Placental epithelial cell (primary cell): ENCODE measurements at places on chromosomes 5 and 9. TPM values are rescaled to one million over a fixed set of nuclear protein-coding genes. Genes with fewer than 3 reads are reported as not detected.

Gene TMC1
- under 0.01 and 0.79 TPM in 2 replicates for total RNA-seq

Gene VDAC1
- 200 and 344 TPM in 2 replicates for total RNA-seq

Gene CDC25C
- total RNA-seq, result 2.4 and 4.1 TPM in 2 replicates

Gene TXNDC8
- under 0.01 TPM in 1 of 2 replicates, not detected in the other for total RNA-seq

Gene TTC33
- total RNA-seq, result 12.6 and 13.3 TPM in 2 replicates

Gene PCAT7
- not detected in 2 replicates for total RNA-seq

Gene CTXN3
- not detected in 2 replicates for total RNA-seq

Gene SMIM3
- total RNA-seq, result 2.4 and 2.6 TPM in 2 replicates

Gene SLC34A1
- total RNA-seq, result 0.11 and 0.39 TPM in 2 replicates

Gene VLDLR
- 69.5 and 71.7 TPM in 2 replicates for total RNA-seq

Gene TAF11L10
- 0.39 TPM in 1 of 2 replicates, not detected in the other for total RNA-seq

Gene HAVCR2
- total RNA-seq, result 0.22 and 0.79 TPM in 2 replicates

Gene IL13
- total RNA-seq, result not detected in 2 replicates

Gene GCNT1
- 37.3 and 92.3 TPM in 2 replicates for total RNA-seq

Gene SPATA31A3
- total RNA-seq, result not detected in 2 replicates

Gene TAS2R1
- total RNA-seq, result under 0.01 and 0.76 TPM in 2 replicates

Gene DNM1
- total RNA-seq, result 5.6 and 33.4 TPM in 2 replicates

Gene TLX3
- total RNA-seq, result 0.22 TPM in 1 of 2 replicates, not detected in the other

Gene FOXD4L5
- 0.11 TPM in 1 of 2 replicates, not detected in the other for total RNA-seq

Gene SHOC1
- total RNA-seq, result not detected in 2 replicates

Gene LECT2
- total RNA-seq, result not detected in 2 replicates

Gene PAEP
- not detected in 2 replicates for total RNA-seq

Gene GABRP
- 1,966 and 2,414 TPM in 2 replicates for total RNA-seq

Gene FER
- total RNA-seq, result 60.5 and 78.8 TPM in 2 replicates

Gene SLC6A18
- not detected in 2 replicates for total RNA-seq

Gene OR2S2
- total RNA-seq, result not detected in 2 replicates

Gene HTR4
- total RNA-seq, result not detected in 2 replicates

Gene INSL4
- total RNA-seq, result not detected in 2 replicates

Gene IL7R
- total RNA-seq, result 0.39 TPM in 1 of 2 replicates, not detected in the other

Gene EPB41L4B
- 2.0 and 7.1 TPM in 2 replicates for total RNA-seq

Gene PCDHGA7
- 2.8 and 5.5 TPM in 2 replicates for total RNA-seq

Gene ADCY2
- total RNA-seq, result 0.76 and 1.6 TPM in 2 replicates

Gene THOC3
- total RNA-seq, result 23.9 and 29.3 TPM in 2 replicates

Gene CCL28
- total RNA-seq, result 2.0 and 2.2 TPM in 2 replicates

Gene LOX
- 7.9 and 37.3 TPM in 2 replicates for total RNA-seq

Gene KCNV2
- not detected in 2 replicates for total RNA-seq

Gene MZB1
- total RNA-seq, result 0.39 and 0.65 TPM in 2 replicates

Gene RGS14
- total RNA-seq, result 11.5 and 17.3 TPM in 2 replicates

Gene RAB3C
- total RNA-seq, result under 0.01 TPM in 1 of 2 replicates, not detected in the other

Gene PGM5
- 3.9 and 7.5 TPM in 2 replicates for total RNA-seq

Gene NTRK2
- 0.87 and 7.9 TPM in 2 replicates for total RNA-seq

Gene COL23A1
- not detected in 2 replicates for total RNA-seq

Gene TTC23L
- total RNA-seq, result 0.43 and 1.2 TPM in 2 replicates

Gene SH3RF2
- 14.1 and 60.9 TPM in 2 replicates for total RNA-seq

Gene CER1
- total RNA-seq, result not detected in 2 replicates

Gene ZNF879
- total RNA-seq, result 4.4 and 7.5 TPM in 2 replicates

Gene GZMA
- not detected in 2 replicates for total RNA-seq

Gene TRPM3
- 0.39 and 0.43 TPM in 2 replicates for total RNA-seq

Gene IFNB1
- total RNA-seq, result not detected in 2 replicates

Gene SLC36A2
- total RNA-seq, result not detected in 2 replicates

Gene ROR2
- total RNA-seq, result 21.6 and 25.7 TPM in 2 replicates

Gene ALDOB
- not detected in 2 replicates for total RNA-seq

Gene BTNL3
- total RNA-seq, result not detected in 2 replicates

Gene CLTB
- 115 and 400 TPM in 2 replicates for total RNA-seq

Gene C5orf47
- under 0.01 TPM in 1 of 2 replicates, not detected in the other for total RNA-seq

Gene DOCK2
- total RNA-seq, result 1.2 TPM in 1 of 2 replicates, not detected in the other

Gene NFIB
- total RNA-seq, result 5.2 and 11.4 TPM in 2 replicates

Gene BTNL9
- under 0.01 and 0.11 TPM in 2 replicates for total RNA-seq

Gene IER5L
- total RNA-seq, result 18.1 and 29.9 TPM in 2 replicates
